ENCODE measurements at places on chromosomes 3 and 15.

DNA sequence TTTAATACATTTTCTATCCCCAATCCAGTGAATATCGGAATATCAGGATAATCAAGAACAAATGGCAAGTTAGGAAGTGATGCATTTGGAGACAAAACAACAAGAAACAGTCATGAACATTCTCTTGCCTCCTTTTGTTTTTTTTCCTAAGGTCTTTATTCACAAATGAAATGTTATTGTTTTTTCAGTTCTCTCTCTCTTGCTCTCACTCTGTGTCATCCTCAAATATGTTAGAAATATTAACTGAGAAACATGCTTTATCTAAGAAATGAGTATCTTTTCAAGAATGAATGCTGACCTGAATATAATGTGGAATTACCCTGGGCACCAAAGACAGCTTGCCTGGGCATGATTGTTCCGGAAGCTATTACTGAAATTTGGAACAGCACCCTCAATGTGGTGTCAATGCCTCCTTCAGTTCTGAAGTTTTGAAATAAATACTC lies 51.3 kb downstream of the RBMS3 start:
- no peak for DNase-seq

- no peak for DNase-seq
Observed at GRCh38 chr15:45631776-45632175, 3.1 kb upstream of the SQOR start.

- no peak for DNase-seq
Observed at GRCh38 chr3:150238048-150238802, 169.9 kb upstream of the TSC22D2 start.

DNA sequence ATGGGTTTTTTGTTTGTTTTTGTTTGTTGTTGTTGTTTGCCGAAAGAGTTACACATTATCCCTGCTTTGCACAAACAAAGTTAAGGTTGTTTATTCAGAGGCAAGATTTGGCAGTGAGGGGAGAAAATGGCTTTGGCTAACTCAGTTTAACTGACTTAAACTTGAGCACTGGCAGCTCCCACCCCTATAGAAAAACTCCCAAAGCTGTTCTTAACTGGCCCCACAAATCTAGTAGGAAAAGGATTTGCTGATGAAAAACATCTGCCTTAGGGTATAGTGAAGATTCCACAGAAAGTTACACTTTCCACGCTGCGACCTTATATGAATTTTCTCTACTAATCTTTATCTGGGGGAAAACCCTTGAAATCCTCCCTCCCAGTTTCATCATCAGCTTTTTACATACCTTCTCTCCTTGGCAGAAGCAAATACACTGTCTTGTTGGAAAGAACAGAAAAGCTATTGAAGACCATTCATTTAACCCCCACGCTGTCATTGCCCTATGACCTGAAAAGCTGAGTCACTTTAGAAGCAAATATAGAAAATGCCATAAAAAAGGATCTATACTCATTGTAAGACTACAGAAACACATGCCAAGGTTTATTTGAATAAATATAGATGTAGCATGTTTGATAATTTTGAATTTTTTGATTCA lies 551.7 kb downstream of the NR2F2 start:
- no peak for DNase-seq

GRCh38 chr3:112776000-112776399 lies 70.7 kb downstream of the CD200R1L start:
- DNase-seq: no peak

DNA sequence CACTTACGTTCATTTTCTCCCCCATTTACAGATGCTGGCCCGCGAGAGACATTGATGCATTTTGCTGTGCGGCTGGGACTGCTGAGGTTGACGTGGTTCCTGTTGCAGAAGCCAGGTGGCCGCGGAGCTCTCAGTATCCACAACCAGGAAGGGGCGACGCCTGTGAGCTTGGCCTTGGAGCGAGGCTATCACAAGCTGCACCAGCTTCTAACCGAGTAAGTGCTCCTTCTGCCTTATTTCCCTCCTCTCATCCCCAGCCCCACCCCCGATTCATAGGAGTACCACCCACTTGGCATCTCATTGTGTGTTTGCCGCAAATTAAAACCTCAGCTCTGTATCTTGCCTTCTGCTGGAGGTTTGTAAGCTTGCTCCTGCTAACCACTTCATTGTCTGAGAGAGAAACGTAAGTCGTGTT lies 163.3 kb downstream of the AKAP13 start:
- no peak for DNase-seq
